Dorsolateral prefrontal cortex (tissue), 122 donors: ENCODE measurements at places on chromosomes 12 and 14.
A peak's percentile ranks its signal among the peaks of the same experiment; 100 is the strongest.

DNA sequence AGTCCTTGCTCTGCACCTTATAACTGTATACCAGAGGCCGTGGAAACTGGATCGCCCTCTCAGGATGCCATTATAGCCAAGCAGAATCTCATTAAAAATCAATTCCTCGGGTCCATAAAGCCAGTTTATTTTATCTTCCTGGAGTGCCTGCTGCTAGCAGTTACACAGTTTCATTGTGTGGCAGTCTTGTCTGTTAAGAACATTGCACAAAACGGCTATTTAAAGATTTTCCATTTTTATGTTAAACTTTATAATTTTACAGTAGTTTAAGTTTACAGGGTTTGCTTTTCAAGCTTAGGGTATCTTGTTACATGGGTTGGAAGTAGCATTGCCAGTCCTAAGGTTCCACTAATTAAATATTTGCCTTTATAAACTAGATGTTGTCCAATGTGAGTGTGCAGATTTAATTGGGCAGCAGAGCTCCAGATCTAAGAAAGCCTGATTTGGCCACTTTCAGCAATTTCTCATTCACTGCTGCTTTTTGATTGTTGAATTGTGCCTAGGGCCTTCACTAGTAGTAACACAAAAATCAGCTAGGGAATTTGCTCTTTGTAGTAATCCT lies 17.0 kb downstream of the TMEM30B start:
- DNase-seq = no peak

GRCh38 chr14:32559048-32559447 lies 229.9 kb downstream of the AKAP6 start:
- DNase-seq = no peak

GRCh38 chr14:100688051-100688450 lies 38.6 kb upstream of the DLK1 start:
- DNase-seq = no peak

- DNase-seq = no peak
Measured at GRCh38 chr14:58133739-58134138, 18.3 kb downstream of the ARMH4 start.

DNA sequence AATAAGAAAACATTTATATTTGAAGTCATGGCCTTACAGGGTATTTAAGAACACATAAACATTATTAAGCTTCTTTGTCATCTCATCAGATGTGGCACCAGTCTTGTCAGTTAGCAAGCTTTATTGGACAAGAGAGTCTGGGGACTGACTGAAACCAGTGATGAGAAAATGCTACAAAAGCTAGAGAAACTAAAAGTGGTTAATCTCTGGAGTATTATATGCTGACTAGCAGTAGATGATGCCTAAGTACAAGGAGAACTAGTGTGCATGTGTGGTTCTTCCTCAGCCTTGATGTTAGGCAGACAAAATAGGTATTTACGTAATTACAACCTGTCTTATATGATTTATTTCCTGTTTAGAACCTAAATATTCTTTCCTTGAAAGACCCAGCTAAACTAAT lies 176.5 kb downstream of the CPNE8 start:
- no peak for DNase-seq

- DNase-seq = no peak
Measured at GRCh38 chr14:101193106-101193844, 289.8 kb upstream of the RTL1 start.

GRCh38 chr12:117468016-117468415 lies 106.6 kb upstream of the NOS1 start:
- DNase-seq = no peak

- no peak for DNase-seq
Measured at GRCh38 chr12:109521831-109522230, 44.4 kb downstream of the UBE3B start.

GRCh38 chr14:103872481-103873113 lies 25.2 kb upstream of the PPP1R13B start:
- no peak for DNase-seq

DNA sequence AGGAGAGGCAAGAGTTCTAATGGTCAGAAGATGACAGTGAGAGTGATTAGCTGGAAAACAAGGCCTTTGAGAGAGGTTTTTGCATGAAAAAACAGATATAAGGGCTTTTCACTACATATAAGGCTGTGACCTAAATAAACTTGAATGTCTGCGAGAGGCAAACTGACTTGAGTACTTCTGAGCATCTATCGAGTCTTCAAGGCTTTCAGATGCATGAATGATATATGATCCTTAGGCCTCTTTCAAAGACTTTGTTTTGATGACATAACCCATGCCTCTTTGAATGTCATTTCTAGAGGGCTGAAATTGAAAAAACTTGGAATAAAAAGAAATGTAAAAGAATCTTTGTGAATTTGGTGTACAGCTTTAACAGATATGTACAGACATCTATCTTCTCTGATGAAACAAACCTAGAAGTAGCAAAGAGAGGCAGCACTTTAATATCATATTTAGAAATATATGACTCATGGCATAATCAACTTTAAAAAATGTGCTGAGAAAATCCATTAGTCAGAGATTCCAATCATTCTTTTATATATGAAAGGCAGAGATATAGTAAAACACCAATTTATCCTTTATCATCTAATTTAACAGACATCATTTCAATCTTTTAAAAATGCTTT lies 72.6 kb downstream of the PPM1H start:
- DNase-seq = no peak

- no peak for DNase-seq
Measured at GRCh38 chr12:40117818-40118217, 11.9 kb upstream of the SLC2A13 start.

DNA sequence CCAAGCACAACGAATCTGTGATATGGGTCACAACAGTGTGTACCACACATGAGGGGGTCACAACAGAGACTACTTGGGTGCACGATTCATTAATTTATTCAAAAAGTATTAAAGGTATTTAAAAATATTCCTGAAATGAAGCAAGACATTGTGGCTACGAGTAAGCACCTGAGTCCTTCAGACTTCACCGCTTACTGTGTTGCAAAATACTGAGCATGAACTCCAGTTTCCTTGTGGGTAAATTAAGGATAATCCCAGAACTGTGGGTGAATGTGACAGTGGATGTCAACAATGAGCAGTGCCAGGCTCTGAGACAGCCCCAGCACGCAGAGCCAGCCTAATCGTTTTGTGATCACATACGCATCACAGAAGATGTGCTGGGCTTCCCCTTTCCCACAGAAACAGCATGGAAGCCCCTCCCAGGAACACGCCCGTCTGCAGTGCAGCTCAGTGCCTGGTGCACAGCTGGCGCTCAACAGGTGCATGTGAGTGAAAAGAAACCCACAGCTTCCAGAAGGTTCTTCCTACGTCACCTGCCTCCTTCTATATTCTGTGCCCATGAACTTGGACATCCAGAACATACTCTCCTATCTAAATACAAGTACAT lies 29.1 kb downstream of the CDC42BPB start:
- no peak for DNase-seq

DNA sequence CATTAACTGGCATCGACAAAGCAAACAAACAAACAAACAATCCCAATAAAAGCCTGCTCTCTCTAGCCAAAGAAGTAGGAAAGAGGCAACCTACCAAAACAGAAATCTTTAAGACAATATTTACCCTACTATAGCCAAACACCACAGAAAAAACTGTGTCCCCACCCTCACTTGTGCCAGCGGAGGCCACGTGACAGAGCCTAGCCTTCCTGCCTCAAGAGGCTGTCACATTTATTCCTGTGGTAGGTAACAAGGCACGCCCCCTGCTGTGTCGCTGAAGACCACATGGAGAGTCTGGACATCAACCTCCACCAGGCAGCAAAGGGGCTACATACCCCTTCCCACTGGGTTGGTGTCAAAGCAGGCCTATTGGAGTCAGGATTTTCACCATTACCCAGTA lies 148.1 kb downstream of the LMNTD1 start:
- no peak for DNase-seq

GRCh38 chr12:25051656-25052195 lies 102.8 kb upstream of the BCAT1 start:
- no peak for DNase-seq

DNA sequence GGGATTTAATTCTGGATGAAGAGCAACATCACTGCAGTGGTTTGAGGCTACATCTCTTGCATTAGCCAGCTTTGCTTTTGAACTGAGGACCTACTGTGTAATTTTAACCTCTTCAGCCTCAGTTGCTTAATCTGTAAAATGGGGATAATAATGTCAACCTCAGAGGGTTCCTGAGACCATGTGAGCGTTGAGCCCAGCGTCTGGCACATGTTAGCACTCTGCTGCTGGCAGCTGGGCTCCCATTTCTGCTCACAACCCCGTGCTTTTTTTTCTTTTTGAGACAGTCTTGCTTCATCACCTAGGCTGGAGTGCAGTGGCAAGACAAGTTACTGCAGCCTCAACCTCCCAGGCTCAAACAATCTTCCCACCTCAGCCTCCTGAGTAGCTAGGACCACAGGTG lies 31.6 kb downstream of the TESC start:
- DNase-seq = no peak

GRCh38 chr12:119695034-119695433 lies 27.1 kb downstream of the PRKAB1 start:
- DNase-seq = no peak

DNA sequence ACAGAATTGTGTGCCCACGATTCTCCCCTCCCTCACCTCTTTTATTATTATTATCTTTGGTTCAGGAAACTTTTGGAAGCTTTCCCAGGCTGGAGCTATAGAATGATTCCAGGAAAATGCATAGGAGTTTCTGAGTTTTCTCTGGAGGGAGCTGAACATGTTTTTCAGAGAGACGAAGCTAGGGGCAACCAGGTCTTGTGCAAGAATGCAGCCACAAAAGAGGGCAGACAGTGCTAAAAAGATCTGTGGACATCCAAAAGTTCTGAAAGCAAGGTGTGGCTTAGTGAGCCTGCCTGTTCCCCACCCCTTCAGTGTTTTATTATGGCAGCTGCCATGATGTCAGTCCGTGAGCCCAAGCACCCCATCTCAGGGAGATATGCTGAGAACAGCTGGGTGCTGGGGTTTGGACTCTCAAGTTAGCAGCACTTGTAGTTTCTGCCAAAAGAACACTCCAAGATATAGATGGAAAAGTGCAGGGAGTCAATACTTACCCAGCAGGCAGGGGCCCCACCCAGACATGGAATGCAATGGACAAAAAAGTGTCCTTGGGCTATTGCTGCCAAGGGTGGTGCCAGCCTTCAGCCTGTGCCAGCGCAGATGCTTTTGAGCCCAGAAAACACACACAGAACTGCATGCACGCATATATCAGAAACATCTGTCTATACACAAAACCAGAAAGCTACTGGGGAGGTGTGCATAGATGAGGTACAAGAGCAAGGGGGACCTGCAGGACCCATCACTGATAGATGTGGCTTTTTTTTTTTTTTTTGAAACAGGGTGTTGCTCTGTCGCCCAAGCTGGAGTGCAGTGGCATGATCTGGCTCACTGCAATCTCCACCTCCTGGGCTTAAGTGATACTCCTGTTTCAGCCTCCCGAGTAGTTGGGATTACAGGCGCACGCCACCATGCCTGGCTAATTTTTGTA lies 17.0 kb upstream of the IRF2BPL start:
- DNase-seq = no peak

- no peak for DNase-seq
Measured at GRCh38 chr12:131808744-131809371, 19.3 kb upstream of the MMP17 start.

DNA sequence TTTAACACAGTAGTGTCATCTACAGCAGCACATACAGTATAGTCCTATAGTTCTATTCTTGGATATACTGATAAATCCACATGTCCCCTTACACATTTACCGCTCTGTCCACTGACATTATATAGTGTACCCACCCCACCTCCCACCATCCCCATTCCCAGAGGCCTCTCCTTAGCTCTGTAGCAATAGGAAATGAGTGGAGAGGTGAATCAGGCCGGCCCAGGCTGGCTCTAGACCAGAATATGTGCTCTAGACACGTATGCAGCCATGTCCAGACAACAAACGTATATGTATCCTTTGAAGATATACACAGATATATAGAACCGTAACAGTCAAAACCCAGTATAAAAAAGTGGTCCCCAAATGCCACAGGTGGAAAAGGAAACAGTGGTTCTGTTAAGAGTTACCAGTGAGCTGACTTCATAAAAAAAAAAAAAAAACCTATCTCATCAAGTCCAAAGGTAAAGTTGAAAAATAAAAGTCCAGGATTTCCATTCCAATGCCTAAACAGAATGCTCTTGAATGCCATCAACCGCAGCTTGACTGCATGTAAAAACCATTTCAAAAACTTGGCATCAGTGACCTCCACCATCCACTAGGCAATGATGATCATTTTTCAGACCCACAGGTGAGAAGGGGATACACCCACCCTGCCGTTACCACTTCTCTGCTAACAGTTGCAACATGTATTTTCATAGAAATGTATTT lies 16.7 kb downstream of the EGLN3 start:
- no peak for DNase-seq

- no peak for DNase-seq
Measured at GRCh38 chr12:79689061-79689476, 1.7 kb downstream of the PAWR start.

- peak; percentile 70 for DNase-seq
Measured at GRCh38 chr12:62934799-62935674, at the start of gene PPM1H. TSS of gene PPM1H (minus strand) at chr12:62935150. CDS start at chr12:62934736, 414 bp downstream.

GRCh38 chr12:5921966-5922899 lies 22.8 kb downstream of the ANO2 start:
- DNase-seq = no peak
